Uterine smooth muscle cell (primary cell): ENCODE measurements at places on chromosomes 6 and 20. TPM values are rescaled to one million over a fixed set of nuclear protein-coding genes. Genes with fewer than 3 reads are reported as not detected.

The FBXO30 gene
- total RNA-seq: 21.0 and 23.0 TPM in 2 replicates

The NINL gene
- 10.7 and 14.4 TPM in 2 replicates for total RNA-seq

The IRF4 gene
- under 0.01 TPM in 2 replicates for total RNA-seq

The KHDC1 gene
- 3.9 and 6.2 TPM in 2 replicates for total RNA-seq

The RIMS1 gene
- total RNA-seq: 0.33 and 0.50 TPM in 2 replicates

The GMPR gene
- 8.1 and 9.1 TPM in 2 replicates for total RNA-seq

The TINAG gene
- total RNA-seq: not detected in 2 replicates

The BCAS1 gene
- total RNA-seq: under 0.01 and 0.11 TPM in 2 replicates

The RBPJL gene
- not detected in 2 replicates for total RNA-seq

The SLC17A3 gene
- not detected in 2 replicates for total RNA-seq

The TSPO2 gene
- total RNA-seq: not detected in 2 replicates

The TNFRSF6B gene
- total RNA-seq: 57.4 and 110 TPM in 2 replicates

The HLA-DPB1 gene
- total RNA-seq: 6.8 and 21.1 TPM in 2 replicates

The FNDC1 gene
- under 0.01 TPM in 2 replicates for total RNA-seq

The GPX5 gene
- not detected in 2 replicates for total RNA-seq

The TRMT11 gene
- 39.5 and 51.4 TPM in 2 replicates for total RNA-seq

The BPIFA1 gene
- not detected in 2 replicates for total RNA-seq

The LY6G5C gene
- total RNA-seq: 0.33 and 0.37 TPM in 2 replicates
